ENCODE measurements at places on chromosomes 3 and 15.

DNA sequence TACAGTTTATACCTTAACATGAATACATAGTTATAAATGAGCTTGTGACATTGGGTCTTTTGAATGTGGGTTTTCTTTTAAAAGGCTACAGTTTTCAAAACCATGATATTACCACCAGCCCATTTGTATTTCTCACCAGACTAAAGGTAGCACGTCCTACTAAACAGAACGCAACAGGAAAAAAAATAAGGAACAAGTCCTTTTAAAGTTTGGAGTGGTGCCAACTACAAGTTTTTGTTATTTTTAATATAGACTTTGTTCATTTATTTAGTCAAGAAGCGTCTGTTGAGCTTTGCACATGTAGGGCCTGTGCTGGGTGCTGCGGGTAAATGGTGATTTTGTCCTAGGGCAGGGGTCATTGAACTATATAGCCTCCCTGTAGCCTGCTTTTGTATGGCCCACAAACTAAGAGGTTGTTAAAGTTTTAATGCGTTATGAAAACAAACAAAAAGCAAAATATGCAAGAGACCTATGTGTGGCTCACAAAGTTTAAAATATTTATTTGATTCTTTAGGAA lies 164.4 kb downstream of the GHSR start:
- DNase-seq: no peak

DNA sequence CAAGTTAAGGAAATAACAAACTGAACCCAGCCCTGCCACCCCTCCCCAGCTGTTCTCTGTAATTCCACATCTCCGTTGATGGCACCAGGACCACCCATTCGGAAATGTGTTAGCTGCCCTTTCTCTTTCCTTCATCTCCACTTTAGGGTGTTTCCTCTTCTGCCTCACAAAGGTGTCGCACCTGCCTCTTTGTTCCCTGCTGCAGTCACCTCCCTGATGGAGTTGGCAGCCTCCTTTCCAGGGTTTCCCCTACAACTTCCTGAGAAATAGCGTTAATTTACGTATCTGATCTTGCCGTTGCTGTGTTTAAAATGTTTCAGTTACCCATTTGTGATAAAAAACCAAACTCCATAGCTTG lies 57.3 kb downstream of the GPR171 start:
- DNase-seq: no peak

DNA sequence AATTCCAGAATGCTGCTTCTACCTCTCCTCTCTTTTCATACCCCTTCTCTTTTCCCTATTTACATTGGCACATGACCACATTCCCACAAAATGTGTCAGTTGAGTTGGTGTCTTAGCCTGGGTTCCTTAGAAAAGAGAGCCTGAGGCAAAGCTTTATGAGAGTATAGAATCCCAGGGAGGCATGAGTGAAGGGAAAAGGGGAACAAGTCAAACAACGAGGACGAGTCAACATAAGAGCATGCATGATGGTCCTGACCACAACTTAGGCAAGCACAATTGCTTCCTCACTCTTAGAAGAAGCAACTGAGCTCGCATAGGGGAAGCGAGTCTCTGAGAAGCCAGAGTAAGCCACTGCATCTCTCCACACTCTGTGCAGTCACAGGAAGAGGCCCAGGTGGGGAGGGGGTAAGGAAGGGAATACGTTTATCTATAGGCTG lies 15.4 kb upstream of the ZNF774 start:
- no peak for DNase-seq

- no peak for DNase-seq
Measured at GRCh38 chr3:171155122-171155700, 128.7 kb upstream of the SLC2A2 start.

DNA sequence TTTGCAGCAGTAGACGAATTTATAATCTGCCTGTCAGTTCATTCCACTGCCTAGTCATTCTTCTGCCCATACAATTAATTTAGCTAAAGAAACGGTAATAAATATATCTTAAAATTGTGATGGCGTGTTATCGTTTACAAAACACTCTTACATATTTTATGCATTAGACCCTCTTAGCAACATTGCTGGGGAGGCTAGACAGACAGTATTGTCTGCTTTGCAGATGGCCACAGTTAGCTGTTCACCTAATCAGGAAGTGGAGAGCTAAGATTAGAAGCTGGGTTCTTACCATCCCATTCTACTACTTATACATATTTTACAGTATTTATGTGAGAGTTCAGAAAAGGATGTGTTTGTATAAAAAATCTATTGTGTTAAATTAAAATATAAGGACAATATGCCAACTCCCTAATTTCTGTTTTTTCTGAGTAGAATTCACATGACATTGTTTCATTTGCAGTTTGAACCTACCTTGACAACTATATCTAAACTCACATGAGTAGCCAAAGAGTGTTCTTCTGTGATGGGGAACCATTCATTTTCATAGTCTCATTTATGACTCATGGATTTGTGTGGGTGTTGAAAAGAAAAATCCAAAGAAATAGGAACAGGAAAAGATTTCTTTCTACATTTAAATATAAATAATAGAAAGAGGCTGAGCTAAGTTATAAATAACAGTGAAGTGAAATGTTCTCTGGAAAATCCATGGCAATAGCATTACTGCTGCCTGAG lies 41.7 kb upstream of the C3orf80 start:
- no peak for DNase-seq

GRCh38 chr3:11080492-11080891 lies 73.8 kb upstream of the HRH1 start:
- no peak for DNase-seq

DNA sequence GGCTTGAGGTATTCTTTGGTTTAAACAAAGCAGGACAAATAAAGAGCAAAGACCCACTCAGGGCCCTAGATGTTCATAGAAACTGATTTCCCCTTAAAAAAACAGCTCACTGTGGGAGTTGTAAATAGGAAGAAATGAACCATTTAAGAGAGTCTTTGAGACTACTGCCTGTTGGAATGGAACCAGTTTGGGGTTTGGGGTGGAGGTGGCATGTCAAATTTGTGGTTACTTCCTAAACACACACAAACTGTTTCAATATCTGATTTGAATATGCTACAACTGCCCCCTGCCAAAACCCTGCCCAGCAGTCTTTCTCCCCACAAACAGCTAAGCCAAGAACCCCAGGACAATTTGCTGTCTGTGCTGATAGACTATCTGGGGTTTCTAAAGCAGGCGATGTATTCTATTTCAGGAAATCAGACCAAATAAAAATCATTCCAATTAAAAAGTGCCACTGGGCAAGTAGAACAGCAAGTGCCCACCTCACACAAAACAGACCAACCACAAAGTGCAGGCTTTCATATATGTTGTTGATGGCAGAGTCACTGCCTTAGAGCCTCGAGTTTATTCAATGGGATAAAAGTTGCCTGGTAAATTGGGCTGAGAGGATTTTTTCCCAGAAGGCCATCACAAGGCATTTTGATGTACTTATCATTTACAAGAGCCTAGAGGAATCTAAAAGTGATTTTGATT lies 293.9 kb upstream of the PROK2 start:
- no peak for DNase-seq

DNA sequence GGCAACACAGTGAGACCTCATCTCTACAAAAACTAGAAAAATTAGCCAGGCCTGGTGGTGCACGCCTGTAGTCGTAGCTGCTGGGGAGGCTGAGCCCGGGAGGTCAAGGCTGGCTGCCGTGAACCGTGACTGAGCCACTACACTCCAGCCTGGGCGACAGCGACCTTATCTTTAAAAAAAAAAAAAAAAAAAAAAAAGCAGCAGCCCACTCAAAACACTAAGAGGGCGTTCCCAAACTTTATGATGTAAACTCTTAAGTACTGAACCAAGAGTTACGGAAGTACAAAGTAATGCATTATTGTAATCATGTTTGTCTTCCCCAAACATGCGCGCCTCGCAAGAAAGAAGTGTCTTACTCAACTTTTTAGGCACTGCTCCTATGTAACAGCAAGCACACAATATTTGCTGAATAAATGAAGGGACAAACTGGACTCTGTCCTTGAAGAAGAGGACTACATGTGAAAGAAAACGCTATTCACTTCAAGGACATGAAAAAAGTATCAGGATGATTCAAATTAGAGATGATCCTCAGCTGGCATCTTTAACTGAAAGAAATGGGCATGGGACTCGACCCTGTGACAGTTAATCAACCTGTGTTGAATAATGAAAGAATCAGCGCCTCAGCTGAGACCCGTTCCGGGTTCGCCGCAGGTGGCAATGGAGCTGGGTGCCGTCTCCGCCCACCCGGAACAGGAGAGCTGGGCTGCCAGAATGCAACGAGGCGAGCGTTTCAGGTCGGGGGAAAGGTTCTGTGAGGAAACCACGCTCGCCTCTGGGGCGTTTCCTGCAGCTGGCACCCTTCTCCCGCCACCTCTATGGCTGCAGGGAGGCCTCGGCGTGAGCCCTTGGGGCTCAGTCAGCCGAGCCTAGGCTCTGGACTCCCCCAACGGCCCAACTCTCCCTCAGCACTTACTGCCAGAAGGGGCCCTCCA lies 718 bp downstream of the SPG11 start:
- peak; percentile 90 for DNase-seq

- DNase-seq: no peak
Measured at GRCh38 chr15:40244961-40245523, 6.2 kb downstream of the PAK6 start.

GRCh38 chr3:83938491-83938890 lies 1020.3 kb upstream of the CADM2 start:
- DNase-seq: no peak

DNA sequence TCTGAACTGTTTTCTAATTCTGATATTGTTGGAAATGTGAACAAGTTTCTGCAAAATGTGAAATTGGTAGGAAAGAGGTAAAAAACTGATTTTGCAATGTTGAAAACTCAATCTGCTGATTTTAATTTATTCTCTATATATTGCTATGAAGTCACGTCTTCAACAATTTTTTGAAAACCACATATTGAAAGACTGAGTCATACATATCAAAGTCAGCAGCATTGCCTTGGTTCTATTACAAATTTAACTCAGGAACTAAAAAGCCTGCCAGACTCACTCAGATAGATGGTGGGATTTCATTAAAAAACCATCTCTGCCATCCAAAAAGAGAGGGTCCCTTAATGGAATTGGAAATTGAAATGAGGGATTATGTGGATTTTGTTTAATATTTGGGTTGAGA lies 351.4 kb downstream of the CNTN3 start:
- DNase-seq: no peak

GRCh38 chr15:32099097-32099785 lies 68.9 kb downstream of the CHRNA7 start:
- DNase-seq: no peak

- DNase-seq: no peak
Measured at GRCh38 chr3:51997172-51997571, 1.5 kb upstream of the RPL29 start.
